ELF-1 (cell line): ENCODE measurements at places on chromosomes 6 and 20.

DNA sequence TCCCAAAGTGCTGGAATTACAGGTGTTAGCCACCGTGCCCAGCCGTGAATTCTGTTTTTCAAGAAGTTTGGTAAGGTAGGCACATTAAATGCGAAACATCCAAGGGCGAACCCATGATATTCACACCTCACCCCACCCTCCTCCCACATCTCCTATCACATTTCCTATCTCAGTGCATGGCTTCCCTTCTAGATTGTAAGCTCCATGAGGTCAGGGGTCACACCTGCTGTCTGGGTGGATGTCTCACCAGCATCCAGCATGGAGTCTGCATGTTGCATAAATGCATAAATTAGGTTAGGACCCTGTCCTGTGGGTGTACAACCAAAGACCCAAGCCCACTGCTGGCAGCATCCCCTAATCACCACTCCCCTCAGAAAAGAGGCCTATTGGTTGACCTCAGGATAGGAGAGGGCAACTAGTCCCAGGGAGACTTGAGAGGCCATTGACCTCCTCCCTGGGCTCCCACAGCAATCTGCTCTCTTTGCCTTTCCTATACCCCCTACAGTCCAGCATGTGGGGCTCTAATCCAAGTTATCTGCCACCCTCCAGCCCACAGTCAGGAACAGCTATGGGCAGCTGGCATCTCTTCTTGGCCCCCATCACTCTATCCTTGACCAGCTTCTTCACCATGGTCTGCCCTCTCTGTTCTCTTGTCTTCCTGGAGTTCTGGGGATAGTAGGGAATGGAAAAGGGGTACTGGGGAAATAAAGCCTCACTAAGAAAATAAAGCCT, 4.2 kb downstream of the PRRT1 start:
- DNase-seq, result no peak

GRCh38 chr6:154624038-154624599, 109.1 kb upstream of the SCAF8 start:
- peak; percentile 82 for DNase-seq

DNA sequence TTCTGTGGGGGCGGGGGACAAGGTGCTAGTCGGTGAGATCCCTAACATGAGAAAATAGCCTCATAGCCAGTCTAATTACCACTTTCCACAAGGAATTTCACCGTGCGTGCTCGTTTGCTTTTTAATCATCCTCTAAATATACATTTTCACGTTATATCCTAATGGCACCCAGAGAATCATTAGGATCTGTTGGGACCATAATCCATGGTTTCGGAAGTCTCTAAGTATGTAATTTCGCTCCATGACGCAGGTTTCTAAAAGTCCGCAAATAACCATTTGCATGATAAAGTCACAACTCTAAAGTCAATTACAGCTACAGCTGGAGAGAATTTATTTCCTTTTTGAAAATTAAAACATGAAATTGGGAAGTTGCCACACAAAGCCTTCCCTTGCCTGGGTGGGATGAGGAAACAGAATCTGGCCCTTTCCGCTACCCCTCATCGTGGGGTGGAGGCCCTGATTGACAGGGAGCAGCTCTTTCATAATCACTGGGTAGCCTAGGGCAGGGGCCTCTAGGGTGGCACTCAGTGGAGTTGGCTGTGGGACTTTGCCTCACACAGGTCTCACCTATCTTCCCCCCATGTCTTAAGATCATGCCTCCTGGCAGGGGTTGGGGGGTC, 81.9 kb downstream of the LRFN2 start:
- DNase-seq, result no peak

- DNase-seq, result no peak
Measured at GRCh38 chr6:75633045-75633444, 31.4 kb downstream of the SENP6 start.

DNA sequence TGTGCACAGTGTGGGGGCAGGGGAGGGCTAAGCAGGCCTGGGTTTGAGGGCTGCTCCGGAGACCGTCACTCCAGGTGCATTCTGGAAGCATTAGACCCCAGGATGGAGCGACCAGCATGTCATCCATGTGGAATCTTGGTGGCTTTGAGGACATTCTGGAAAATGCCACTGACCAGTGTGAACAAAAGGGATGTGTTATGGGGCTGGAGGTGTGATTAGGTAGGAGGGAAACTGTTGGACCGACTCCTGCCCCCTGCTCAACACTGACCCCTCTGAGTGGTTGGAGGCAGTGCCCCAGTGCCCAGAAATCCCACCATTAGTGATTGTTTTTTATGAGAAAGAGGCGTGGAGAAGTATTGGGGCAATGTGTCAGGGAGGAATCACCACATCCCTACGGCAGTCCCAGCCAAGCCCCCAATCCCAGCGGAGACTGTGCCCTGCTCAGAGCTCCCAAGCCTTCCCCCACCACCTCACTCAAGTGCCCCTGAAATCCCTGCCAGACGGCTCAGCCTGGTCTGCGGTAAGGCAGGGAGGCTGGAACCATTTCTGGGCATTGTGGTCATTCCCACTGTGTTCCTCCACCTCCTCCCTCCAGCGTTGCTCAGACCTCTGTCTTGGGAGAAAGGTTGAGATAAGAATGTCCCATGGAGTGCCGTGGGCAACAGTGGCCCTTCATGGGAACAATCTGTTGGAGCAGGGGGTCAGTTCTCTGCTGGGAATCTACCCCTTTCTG, 44.0 kb upstream of the TTPAL start:
- DNase-seq, result no peak

DNA sequence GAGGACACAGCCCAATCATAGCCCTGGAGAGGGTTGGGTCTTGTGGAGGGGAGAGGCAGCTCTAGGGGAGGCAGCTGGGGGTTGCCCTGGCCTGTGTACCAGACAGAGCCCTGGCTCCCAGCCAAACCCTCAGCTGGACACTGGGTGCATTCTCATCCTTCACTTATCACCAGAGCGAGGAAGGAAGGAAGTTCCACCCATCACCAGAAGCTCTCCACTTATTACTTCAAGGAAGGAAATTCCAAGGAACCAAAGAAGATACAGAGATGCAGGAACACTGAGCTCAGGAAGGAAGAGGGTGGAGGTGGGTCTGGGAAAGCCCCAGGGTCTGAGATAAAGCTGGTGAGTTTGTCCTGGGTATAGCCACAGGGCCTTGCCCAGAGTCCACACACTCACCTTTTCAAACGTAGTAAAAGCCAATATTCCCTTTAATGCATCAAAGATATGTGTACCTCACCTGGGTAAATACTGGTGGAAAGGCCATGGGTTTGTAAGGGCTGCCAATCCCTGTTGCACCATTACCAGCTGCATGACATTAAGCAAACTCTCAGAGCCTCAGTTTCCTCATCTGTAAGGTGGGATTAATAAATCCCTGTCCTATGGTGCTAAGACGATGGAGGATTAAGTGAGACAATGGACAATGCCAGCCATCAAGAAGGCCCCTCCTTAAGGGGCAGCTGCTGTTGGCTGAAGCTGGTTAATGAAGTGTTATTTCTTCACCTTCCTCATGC, 109.7 kb upstream of the NAA20 start:
- DNase-seq, result no peak

DNA sequence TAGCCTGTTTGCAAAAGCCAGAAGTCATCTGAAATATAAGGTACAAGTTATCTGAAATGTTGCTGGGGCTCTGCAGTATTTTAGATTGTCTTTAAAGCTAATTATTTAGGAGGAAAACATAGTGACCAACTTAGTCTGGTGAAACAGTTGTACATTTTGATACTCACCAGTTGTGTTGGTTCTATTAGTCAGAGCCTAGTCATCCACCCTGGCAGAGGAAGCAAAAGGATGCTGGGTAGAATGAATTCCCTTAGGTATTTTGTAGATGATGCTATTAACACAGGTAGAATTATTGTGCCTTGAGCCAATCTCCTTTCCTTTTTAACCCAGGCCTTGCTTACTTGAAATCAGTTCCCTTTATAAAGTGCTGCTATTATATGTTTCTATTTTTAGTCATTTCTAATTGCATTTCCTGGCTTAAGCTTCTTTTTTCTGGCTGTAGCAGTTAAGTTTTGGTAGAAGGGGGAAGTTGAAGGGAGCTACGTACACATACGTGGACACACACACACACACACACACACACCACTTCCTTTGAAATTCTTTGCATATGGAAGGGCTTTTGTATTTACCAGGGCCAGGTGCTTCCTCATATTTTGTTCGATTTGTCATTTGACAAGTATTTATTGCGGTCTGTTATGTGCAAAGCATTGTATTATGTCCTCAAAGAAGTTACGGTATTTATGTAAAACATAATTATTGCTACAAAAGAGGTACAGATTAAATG, 82.4 kb downstream of the RTN4IP1 start:
- DNase-seq, result no peak

DNA sequence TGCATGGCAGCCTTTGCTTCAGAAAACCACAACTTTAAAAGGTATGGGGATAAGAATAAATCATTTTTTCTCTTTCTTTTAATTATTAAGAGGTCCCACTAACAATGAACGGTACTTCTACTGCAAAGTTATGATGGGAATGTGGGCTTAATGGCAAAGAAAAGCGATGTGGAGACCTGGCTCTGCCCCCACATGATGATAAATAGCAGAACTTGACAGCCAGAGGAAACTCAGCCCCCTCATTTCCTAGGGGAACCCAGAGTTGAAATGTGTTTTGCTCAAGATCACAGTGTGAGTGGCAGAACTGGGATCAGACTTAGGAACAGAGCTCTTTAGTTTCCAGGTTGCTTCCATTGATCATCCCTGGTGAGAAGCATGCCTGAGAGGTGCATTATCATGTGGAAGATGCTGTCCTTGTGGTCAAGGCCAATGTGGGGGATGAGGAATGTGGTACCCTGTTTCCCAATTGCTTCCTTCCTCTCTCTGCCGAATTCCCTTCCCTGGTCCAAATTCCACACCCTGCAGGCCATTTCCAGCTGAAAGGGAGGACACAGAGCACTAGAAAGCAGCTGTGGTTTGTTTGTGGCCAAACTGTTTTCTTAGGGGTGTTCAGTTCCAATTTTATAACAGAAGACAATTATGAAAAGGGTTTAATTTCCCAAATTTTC, 66.0 kb downstream of the BACH2 start:
- DNase-seq, result no peak

- peak; percentile 88 for DNase-seq
Measured at GRCh38 chr20:56748476-56749377, 119.6 kb downstream of the TFAP2C start.

DNA sequence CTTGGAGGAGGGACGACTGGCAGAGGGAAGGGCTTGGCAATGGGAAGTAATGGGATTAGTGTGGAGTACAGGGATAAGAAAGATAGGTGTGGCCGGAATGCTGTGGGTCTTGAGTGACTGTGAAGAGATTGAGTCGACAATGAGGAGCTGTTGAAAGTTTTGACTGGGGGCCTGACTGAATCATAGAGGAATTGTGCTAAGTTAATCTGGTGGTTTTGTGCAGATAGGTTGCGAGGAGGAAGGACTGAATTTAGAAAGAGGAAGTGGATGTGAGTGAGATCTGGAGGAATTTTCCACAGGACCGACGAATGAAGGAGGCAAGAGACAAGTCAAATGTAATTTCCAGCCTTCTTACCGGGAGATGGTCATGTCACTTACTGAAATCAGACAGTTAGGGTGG, 143.9 kb upstream of the RALGAPA2 start:
- DNase-seq, result no peak

GRCh38 chr6:136317021-136317694, 27.5 kb upstream of the BCLAF1 start:
- DNase-seq, result peak; percentile 42

GRCh38 chr6:111478064-111478476, 4.9 kb downstream of the REV3L start:
- DNase-seq, result no peak

GRCh38 chr6:142155895-142156757, 9.1 kb downstream of the VTA1 start:
- peak; percentile 46 for DNase-seq

GRCh38 chr20:45782890-45783289, 8.8 kb downstream of the WFDC3 start:
- DNase-seq, result no peak

GRCh38 chr6:155444120-155444917, 11.3 kb downstream of the NOX3 start:
- DNase-seq, result no peak

DNA sequence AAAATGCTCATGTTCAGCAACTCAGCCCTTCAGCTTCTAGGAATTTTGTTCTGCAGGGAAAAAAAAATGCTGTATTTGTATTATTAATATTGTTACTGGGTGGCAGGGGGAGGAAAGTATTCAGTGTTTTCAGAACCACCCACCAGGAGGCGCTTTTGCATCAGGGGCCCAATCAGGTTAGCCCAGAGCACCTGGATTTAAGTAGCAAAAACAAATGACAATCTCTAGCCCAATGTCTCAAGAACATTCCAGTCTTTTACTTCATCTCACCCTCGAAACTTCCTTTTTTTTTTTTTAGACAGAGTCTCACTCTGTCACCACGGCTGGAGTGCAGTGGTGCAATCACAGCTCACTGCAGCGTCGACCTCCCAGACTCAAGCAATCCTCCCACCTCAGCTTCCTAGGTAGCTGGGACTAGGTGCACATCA, 635 bp upstream of the C20orf203 start:
- DNase-seq, result peak; percentile 77

DNA sequence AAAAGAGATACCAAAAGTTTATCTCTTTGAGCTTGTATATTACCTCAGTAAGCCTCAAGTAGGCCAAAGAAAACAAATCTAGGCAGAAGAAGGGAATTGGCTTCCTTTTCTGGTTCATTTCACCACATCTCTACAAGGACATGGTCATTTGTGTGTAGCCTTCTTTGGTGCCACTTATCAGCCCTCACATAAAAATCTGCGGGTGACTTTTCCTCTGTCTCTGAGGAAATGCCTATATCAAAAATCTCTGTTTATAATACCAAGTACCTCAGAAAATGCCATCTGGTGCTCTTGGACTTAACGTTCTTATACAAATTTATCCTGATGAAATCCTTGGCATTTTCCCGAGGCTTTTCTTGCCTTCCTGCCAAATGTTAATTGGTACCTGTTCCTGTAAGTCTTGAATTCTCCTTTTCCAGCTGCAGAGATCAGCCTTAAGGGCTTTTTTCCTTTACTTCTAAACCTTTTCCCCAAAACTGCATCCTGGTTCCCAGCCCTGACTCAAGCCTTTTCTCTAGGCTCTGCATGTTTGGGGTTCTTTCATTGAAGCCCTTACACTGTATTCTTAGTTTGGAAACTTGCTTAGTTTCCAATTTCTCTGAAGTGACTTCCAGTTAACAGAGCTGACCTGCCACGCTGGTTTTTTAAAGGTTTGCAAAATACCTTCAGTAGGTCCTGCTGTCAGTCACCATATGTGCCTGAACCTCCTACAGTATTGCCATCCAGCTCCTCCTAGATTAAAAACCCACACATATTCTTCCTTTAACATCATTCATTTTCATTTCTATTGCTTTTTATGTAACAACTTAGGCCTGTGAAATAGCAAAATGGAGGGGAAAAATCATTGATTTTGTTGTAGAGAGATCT, 191.2 kb upstream of the PREP start:
- DNase-seq, result no peak

DNA sequence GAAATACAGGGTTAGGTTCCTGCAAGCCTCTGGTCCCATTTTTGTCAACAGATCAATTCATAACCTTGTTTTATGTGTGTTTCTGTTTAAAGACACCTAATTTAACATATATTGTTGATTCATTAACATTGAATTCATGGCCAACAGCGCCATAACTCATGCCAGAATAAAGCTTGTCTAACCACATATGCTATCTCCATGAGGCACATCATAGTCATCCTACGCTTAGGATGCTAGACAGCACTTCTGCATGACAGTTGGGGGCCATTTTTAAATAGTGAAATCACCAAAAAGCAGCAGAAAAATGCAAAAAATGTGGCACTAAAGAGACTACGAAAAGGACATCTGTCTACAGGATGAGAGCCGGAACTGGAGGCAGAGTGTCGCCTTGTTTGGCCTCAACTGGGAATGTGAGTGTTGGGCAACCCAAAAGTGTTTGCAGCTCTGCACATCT, 37.9 kb downstream of the TRAM2 start:
- no peak for DNase-seq
